ENCODE measurements at places on chromosomes 5 and 9.

DNA sequence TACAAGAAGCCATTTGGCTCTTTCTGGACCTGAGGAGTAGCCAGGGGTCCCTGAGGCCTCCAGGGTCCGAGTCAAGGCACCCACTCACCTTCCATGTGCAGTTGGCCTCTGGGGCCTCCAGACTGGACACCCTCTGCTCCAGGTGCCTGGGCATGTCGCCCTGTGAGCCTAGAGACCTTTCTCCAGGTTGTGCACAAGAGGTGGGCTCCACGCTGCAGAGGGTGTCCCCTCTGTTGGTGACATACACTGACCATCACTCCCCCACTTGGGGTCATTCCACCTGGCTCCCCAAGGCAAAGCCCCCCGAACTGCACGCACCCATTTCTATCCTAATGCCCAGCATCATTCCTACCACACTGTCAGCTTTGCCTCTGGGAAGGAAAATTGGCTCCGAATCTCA lies 48.8 kb downstream of the RASGEF1C start:
- DNase-seq = no peak

- DNase-seq = no peak
Observed at GRCh38 chr9:18092138-18092537, 381.8 kb upstream of the ADAMTSL1 start.

DNA sequence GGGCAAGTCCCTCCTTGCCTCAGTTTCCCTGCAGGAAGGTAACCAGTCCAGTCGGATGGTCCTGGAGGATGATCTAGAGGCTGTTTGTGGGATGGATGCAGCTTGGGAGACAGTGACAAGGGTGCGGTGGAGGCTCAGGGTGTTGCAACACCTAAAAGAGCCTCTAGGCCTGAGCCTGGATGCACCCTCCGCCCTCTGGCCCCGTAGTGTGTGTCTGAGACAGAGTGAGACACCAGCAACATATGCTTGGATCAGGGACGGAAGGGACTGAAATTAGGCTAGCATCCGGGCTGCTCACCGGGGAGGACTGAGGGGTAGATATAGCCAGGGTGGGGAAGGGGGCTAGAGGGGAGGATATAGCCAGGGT lies 1.1 kb downstream of the CRAT start:
- DNase-seq = no peak

GRCh38 chr5:93850311-93850710 lies 108.9 kb upstream of the POU5F2 start:
- no peak for DNase-seq

GRCh38 chr5:134543820-134544614 lies 18.5 kb downstream of the JADE2 start:
- no peak for DNase-seq

DNA sequence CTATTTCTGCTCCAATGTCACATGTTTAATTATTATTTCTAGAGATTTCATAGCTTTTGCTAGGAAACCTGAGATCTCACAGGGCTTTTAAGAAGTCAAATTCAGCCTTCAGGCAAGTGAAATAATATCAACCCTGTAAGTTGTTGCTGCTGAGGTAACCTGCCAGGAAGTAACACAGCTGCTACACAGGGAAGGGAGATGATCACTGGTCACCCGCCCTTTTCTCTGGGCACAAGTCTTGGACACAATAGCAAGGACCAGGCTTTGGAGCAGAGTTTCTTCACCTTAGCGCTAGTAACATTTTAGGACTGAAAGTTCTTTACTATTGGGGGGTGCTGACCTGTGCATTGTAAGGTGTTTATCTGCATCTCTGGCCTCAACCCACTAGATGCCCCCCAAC lies 50.1 kb downstream of the PTTG1 start:
- no peak for DNase-seq

GRCh38 chr9:34574571-34574970 lies 15.0 kb downstream of the CNTFR start:
- DNase-seq = no peak

DNA sequence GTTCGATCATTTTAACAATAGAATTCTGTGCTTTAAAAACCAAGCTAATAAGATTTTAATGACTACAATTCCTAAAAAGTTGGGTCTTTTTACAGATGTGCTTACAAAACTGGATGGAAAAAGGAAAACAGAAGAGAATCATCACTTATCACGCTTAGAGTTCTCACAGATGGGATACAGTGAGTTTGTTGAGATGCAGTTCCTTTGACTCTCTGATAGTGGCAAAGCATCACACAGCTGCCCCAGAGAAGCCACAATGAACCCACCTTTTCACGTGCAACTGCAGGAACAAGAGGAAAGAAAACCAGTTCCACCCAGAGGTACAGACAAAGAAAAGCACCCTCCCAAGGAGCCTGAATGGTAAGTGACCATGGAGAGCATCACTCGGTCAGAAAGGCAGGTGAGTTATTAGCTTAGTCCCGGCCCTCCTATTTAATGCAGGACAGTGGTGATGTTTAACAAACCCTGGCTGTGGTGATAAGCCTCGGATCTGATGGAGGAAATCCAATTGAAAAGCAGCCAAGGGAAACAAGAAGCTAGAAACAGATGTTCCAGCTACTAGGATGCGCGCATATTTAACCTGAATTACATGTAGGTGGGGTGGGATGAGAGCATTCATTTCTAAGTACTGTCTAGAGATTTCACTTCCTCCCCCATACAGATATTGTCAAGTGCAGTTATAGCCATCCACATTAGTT lies 167.7 kb downstream of the TARS1 start:
- DNase-seq = peak; percentile 21

- DNase-seq = peak; percentile 16
Observed at GRCh38 chr5:156879665-156880285, 29.7 kb downstream of the PPP1R2B start.

DNA sequence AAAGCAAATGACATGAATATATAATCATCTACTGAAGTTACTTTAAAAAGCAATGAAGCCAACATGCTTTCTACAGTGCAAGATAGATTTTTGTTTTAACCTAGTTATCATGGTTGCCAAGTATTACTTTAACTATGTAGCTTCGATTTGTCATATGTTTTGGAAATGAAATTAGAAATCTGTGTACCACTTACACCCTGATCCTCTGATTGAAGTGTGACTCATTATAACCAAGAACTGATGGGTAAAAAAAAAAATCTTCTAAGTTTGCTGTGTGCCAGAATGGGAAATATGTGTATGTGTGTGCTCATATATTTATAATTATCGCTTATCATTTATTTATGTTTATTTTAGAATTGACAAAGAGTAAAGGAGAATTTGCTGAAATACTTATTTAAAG lies 9.1 kb upstream of the CDC42SE2 start:
- DNase-seq = no peak

GRCh38 chr9:100602342-100602801 lies 24.5 kb downstream of the CAVIN4 start:
- peak; percentile 78 for DNase-seq

DNA sequence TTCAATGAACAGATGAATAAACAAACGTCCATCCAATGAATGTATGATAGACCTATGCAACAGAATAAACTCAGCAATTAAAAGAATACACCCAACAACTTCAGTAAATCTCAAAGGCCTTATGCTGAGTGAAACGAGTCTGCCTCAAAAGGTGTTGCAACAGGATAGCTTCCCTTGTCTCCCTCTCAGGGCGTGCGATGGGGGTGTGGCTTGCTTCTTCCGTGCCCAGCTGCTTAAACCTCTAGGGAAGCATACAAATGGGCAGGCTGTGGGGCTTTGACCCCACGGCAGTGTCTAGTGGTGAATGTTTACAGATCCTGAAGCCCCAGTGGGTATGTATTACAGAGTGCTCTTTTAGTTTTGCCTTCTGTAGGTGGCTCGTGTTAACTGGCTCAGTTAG lies 87.0 kb upstream of the CCL21 start:
- no peak for DNase-seq

DNA sequence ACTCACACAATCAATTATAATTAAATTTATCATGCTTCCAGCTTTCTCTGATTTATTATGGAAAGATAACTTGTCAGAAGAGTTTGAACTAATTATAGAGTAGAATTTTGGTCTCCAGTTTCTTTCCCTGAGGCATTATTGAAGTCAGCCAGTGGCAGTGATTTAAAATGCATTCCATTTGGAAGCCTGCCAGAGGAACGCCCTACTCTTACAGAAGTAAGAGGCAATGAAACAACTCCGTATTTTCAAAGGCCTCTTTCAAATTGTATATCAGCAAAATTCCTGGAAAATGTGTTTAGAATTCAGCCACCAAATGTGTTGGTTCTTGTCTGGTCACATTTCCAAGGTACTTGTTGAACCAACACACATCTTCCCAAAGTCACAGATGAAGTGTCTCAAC lies 640.9 kb downstream of the SEMA5A start:
- DNase-seq = peak; percentile 72

- DNase-seq = no peak
Observed at GRCh38 chr9:103037508-103038477, 42.7 kb downstream of the CYLC2 start.

GRCh38 chr5:151004499-151004898 lies 15.9 kb upstream of the GPX3 start:
- no peak for DNase-seq

DNA sequence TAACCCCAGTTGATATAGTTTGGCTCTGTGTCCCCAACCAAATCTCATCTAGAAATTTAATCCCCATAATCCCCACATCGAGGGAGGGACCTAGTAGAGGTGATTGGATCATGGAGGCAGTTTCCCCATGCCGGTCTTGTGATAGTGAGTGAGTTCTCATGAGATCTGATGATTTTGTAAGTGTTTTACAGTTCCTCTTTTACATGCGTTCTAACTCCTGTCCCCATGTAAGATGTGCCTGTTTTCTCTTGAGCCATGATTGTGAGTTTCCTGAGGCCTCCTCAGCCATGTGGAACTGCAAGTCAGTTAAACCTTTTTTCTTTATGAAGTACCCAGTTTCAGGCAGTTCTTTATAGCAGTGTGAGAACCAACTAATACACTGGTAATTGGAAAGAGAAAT lies 73.6 kb downstream of the CDH12 start:
- no peak for DNase-seq

DNA sequence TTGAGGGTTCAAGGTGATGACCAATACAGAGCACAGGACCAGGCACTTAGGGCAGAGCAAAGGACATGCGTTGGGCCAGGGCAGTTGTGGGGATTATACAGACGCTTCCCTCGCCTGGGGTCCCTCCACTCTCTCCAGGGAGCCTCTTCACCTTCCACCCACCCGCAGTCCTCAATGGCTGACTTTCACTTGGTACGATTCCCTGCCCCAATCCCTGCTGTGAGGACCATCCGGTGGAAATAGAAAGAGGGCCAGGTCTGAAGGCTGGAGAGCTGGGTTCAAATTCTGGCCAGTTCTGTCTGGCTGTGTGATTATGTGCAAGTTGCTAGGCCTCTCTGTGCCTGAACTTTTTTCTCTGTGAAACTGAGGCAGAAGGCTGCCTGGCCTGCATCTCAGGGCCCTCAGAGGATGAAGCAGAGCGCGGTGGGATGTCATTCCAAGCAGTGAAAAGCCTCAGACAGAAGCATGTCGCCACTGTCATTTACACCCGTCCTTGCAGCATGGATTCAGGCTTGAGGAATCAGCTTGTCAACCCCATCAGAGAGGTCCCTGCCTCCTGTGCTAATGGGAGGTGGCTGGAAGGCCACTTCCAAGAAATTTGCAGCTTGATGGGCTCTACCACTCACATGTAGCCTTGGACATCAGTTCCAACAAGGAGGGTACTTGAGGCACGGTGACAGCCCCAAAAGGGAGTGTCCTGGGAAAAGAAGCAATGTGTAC lies 206.6 kb upstream of the IER5L start:
- no peak for DNase-seq

DNA sequence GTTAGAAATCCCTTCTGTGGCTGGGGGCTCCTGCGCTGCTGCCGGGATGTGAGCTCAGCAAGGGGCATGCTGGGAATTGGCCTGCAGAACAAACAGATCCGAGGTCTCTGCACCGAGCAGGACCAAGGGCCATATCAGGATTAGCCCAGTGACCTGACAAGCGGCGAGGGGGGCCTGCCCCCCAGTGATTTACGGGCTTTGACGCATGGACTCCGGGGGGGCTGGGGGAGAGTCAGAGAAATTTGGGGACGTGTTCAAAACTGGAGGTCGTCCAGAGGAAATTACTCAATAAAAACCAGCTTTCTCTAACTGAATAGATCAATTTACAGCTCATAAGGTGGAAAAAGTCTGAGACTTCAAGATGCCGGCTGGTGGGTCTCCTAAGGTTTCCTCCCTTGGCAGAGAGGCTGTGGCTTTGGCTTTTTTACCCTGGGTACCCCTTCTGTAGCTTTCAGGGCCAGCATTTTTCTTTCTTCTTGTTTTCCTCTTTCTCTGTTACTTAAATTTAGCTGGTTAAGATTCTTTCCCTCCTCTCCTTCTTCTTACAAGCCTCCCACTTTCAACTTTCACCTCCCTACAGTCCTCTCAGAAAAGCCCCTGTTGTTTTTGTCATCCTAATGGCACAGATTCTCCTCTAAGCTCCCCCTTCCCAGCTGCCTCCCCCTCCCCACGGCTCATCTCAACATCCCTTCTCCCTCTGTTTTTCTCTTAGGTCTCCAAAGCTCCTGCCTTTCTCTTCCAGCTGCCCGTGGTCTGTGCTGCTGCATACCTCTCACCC lies 551.0 kb downstream of the CCDC171 start:
- DNase-seq = peak; percentile 76

DNA sequence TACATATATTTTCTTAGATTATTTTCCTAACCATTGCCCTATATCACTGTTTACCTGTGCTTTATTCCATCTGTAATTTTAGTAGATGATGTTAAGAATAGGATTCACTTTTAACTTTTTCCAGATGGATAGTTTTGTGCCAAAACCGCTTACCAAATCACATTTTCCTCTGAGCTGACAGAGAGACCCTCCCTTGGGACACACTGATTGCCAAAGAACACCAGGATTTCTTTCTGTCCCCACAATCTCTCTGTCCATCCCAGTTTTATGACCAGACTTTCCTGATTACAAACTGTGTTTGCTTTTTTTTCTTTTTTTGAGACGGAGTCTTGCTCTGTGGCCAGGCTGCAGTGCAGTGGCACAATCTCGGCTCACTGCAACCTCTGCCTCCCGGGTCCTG lies 81.3 kb upstream of the SPATA31C2 start:
- no peak for DNase-seq

DNA sequence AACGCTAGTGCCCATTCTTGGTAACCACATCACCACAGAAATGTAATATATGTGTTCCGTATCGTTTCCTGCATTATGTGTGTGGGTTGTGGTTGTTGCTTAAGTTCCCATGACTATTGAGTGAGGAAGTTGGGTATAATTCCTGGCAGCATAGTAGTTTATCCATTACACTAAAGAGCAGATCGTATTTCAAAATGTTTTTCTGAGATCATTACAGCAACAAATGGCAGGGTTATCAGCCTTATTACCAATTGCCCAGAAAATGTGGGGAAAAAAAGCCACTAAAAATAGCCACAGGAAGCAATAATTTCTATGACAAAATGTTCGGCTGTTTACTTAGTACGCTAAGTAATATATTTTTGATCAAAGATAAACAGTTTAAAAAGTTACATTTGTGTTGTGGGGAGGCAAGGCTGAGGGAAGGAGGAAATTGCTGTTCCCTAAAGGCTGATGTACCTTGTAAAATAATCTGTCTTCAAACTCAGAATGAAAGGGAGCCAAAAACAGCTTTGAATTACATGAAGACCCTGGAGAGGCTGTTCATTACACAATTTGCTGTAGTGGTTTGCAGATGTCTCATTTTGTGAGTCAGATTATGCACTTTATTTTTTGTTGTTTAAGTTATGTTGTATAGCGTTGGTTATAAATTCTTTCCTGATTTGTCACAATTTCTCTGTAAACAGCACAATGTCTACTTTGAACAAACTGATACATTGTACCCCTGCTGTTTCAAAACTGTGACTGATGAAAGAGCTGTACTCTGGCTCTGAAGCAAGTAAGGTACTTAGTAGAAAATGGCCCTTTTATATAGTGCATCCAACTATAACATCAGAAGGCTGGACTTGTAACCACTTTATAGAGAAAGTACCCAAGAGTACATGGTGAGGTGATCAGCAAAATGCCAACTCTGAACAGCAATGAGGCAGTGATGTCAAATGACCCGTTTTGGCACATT lies 1028.5 kb downstream of the NR2F1-AS1 start:
- peak; percentile 74 for DNase-seq

Measured in tongue (tissue), 3 donors.